ENCODE measurements at places on chromosomes 4 and X.

DNA sequence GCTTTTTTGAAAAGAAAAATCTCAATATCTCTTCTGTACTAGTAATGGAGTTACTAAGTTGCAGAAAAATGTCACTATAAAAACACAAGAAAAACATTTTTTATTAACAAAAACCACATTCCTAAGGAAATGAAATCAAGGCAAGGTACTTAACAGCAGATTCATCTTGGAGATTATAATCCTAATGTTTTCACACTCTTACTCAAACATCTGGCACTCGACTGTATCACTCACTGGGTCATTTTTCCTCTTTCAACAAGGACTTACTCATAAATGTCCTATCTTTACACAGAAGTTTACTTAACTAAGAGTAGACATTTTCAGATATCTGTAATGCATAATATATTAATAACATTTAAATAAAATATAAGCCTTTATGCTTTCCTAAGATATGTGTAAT lies 216.6 kb downstream of the NR3C2 start:
- peak; percentile 19 for DNase-seq

GRCh38 chr4:185730387-185730786 lies 81.6 kb downstream of the SORBS2 start:
- peak; percentile 50 for DNase-seq

DNA sequence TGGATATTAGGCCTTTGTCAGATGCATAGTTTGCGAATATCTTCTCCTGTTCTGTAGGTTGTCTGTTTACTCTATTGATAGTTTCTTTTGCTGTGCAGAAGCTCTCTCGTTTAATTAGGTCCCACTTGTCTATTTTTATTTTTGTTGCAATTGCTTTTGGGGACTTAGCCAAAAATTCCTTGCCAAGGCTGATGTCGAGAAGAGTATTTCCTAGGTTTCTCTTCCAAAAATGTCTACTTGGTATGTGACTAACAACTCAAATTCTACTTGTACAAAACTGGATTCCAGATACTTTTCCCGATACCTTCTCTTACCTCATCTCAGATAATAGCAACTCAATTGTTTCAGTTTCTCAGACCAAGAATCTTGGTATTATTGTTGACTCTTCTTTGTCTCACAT lies 142.4 kb upstream of the GLRA2 start:
- no peak for DNase-seq

- DNase-seq = peak; percentile 80
Observed at GRCh38 chrX:110414679-110415439, 56.2 kb downstream of the RTL9 start.

- DNase-seq = no peak
Observed at GRCh38 chr4:68288393-68288740, 42.9 kb upstream of the TMPRSS11B start.

- DNase-seq = no peak
Observed at GRCh38 chr4:153759407-153760316, at the start of gene RNF175. Gene RNF175 (minus strand): TSS chr4:153760024. CDS start chr4:153759862, 162 bp downstream.

- DNase-seq = no peak
Observed at GRCh38 chr4:146343199-146343598, 128.9 kb downstream of the REELD1 start.

- no peak for DNase-seq
Observed at GRCh38 chr4:189285377-189285776, 655.3 kb upstream of the FRG1 start.

- no peak for DNase-seq
Observed at GRCh38 chr4:121838136-121838535, 14.5 kb upstream of the CCNA2 start.

DNA sequence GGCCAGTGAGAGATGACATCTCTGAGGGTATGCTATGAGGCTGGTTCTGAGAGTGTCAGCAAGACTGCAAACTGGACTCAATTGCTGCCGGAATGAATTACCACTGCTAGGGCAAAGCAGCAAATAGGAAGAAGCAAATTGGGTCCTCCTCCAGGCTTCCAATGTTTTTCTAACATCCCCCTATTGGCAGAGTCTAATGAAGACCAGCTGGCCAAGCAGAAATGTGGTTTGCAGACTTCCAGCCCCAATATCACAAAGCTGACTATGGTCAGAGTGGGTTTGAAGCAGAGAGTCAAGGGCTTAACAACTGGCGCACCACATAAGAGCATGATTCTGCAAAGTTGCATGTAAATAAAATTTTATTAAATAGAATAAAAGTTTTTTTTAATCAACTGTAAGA lies 225.4 kb upstream of the GLRA2 start:
- DNase-seq = peak; percentile 10

DNA sequence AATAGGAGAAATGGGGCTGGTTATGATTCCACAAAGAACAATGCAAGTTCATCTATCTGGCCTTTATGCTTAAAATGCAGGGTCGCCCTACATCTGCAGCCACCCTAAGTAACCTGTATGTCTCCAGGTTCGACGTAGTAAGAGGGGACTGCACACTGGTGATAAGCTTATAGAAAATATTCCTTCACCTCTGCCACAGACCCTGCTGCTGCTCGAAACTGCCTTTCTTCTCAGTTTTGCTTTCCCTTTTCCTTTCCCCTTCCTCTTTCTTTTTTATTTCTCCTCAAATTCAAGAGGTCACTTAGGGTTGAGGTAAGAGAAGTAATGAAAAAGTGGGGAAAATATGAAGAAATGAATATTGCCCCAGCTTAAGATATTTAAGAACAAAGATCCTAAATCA lies 123.5 kb downstream of the DCHS2 start:
- DNase-seq = no peak

GRCh38 chr4:154478547-154478946 lies 13.1 kb downstream of the DCHS2 start:
- no peak for DNase-seq

- DNase-seq = no peak
Observed at GRCh38 chr4:125541836-125542385, 227.2 kb downstream of the FAT4 start.

GRCh38 chr4:183416879-183417755 lies 27.3 kb upstream of the CDKN2AIP start:
- DNase-seq = no peak
